NCI-H2227 treated with DMSO at 0.1 percent for 48 hours (cell line): ENCODE measurements at places on chromosomes 6 and 20.

GRCh38 chr6:38796006-38796405 is 80.9 kb downstream of the DNAH8 start:
- no peak for DNase-seq

GRCh38 chr6:129882510-129883023 is 21.5 kb upstream of the TMEM244 start:
- DNase-seq, result no peak

GRCh38 chr6:80439721-80440470 is 333.4 kb downstream of the BCKDHB start:
- no peak for DNase-seq

GRCh38 chr6:143634486-143634885 is 43.3 kb upstream of the PHACTR2 start:
- no peak for DNase-seq

- no peak for DNase-seq
Observed at GRCh38 chr6:107784669-107785068, 39.4 kb downstream of the SCML4 start.

DNA sequence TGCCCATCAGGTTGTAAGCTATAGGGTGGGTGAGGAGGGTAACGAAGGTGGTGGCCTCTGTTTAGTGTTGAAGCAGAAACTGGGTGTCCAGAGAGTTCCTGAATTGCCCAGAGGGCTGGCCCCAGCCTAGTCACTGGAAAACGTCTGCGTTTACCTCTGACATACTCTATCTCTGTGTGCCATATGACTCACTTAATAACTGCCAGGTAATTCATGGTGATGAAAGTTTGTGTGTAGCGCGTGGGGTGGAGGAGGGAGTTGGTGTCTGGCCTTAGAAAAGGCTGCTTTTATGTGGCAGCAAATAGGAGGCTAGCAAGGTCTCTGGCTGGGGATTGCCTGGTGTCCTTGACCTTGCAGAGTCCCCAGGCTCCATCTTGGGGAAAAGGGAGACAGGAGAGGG is 47.3 kb downstream of the SLC35D3 start:
- no peak for DNase-seq

GRCh38 chr20:21633829-21634228 is 71.6 kb upstream of the PAX1 start:
- DNase-seq, result no peak

GRCh38 chr20:5650280-5650691 is 99.9 kb upstream of the SHLD1 start:
- no peak for DNase-seq

DNA sequence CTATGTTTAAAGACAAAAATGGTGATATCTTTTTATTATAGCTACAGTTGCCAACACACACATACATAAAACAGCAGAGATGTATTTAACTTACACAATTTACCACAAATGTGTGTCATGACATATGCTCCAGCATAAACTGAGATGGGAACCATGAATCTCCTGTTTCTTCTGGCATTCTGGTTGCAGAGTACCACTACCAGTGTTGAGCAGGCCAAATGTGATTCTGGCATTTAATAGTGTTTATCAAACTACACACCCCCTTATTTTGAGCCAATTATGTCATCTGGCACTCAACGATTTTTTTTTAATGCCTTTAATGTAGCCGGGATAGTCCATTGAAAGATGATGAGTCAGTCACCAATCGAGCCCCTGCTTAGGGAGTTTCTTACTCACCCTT is 59.0 kb upstream of the TPD52L1 start:
- DNase-seq, result no peak

DNA sequence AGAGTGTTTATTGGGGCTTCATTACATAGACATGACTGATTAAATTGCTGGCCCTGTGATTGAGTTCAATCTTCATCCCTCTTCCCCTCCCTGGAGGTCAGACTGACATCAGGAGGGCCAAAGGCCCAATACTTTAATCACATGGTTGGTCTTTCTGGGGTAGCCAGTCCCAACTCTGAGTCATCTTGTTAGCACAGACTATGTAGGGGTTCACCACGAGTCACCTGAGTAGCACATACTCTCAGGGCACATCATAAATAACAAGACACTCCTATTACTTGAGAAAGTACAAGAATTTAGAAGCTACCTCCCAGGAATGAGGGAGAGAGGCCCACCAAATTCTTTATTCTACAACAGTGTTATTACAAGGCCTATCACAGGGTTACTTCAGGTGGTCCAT is 11.3 kb downstream of the GINS1 start:
- no peak for DNase-seq

GRCh38 chr6:131773284-131773950 is 34.4 kb upstream of the ENPP1 start:
- DNase-seq, result no peak

GRCh38 chr6:133227344-133227743 is 13.8 kb upstream of the EYA4 start:
- DNase-seq, result no peak

- DNase-seq, result no peak
Observed at GRCh38 chr20:63701329-63702035, 5.0 kb downstream of the TNFRSF6B start.

GRCh38 chr6:152380993-152381898 is 255.9 kb downstream of the SYNE1 start:
- no peak for DNase-seq

DNA sequence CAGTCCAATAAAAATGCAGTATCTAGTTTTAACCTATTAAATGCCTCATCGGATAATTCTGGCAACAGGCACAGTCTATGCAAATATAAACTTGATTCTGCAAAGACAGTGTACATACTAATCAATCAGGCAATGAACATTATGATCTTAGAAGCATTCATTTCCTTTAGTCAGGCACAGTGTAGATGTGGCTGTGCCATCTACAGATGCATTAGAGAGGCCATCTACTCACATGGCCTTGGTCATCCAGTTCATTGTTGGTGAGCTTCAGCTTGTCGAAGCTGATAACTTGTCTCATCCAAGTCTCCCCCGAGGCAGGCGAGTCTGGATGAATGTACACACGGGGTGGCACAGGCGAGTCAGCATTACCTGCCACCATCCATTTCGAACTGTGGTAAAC is 7.9 kb downstream of the TBX18 start:
- DNase-seq, result no peak

GRCh38 chr6:169339731-169340309 is 86.2 kb upstream of the THBS2 start:
- DNase-seq, result no peak

DNA sequence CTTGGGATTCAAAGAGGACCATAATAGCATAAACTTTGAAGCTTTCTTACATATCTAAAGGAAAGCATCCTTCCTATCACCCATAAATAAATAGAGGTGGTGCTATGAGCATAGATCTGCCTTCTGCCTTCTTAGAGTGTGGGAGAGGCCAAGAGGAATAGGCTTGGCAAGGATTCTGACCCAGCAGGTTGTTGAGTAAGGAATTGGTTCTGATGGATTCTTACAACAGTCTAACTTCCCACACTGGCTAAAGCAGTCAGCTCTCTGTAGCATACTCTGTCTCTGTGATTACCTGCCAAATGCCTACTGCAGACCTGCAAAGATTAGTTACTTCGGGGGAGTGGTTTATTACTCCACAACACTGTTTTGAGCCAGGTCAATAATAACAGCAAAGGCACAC is 198.0 kb upstream of the RAB32 start:
- no peak for DNase-seq
